ENCODE measurements at places on chromosomes 6 and 20. TPM values are rescaled to one million over a fixed set of nuclear protein-coding genes. Genes with fewer than 3 reads are reported as not detected.

ZC2HC1B gene
- not detected for total RNA-seq

IDH3B gene
- 153 TPM for total RNA-seq

GRCh38 chr20:36331209-36331608, 25.1 kb downstream of the DLGAP4 start:
- H3K27me3 ChIP-seq = no peaks in the 10 kb centered on the region
- H3K36me3 ChIP-seq = no peaks in the 10 kb centered on the region
- H3K4me3 ChIP-seq = no peak overlapping the region
- H3K27ac ChIP-seq = no peak overlapping the region
- H3K4me1 ChIP-seq = no peaks in the 10 kb centered on the region

DNA sequence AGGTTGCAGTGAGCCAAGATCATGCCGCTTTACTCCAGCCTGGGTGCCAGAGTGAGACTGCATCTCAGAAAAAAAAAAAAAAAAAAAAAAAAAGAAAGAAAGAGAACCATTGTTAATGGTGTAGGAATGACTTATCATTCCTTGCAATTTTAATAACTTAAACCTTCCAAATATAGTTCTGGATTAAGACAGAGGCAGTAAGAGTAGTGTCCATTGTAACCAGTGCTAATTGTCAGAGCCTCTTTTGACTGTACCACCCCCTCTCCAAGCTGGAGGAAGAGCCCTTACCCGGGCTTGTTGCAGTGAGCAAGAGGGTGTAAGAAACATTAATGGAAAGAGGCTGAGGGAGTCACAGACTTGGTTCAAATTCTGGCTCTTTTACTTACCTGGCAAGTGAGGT, 53.8 kb downstream of the SASH1 start:
- no peak overlapping the region for H3K27ac ChIP-seq
- no peaks in the 10 kb centered on the region for H3K36me3 ChIP-seq
- H3K27me3 ChIP-seq = no peaks in the 10 kb centered on the region
- no peaks in the 10 kb centered on the region for H3K4me1 ChIP-seq
- no peak overlapping the region for H3K4me3 ChIP-seq

HLA-DPA1 gene
- total RNA-seq = 73.5 TPM

DNA sequence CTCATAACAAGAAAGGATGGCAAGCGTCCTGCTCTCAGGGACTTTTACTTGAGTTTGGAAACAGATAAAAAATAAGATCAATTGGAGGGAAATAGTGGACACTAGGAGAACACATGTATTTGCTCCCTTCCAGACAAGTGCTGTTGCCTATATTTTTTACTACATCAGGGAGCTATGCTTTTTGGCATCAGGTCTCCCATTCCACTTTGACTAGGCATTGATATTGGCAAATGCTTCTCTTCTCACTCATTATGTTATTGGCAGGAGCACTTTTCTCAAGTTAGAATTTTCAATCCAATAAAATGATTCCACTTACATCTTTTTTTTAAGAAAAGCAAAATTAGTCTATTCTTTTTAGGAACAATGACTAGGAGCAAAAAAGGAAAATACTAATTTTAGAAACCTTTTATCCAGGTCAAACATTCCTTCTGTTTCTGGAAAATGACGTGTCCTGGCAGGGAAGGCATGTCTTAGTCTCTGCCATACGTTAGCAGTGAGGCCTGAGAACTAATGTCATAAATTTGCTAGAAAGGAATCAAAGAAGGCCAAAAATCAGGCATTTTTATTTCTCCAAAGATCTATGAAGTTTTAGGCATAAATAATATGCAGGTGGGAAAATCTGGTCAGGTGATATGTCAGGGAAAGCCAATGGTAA, 21.4 kb downstream of the BCAS1 start:
- no peaks in the 10 kb centered on the region for H3K4me1 ChIP-seq
- no peak overlapping the region for H3K27ac ChIP-seq
- H3K4me3 ChIP-seq = no peak overlapping the region
- no peaks in the 10 kb centered on the region for H3K36me3 ChIP-seq
- H3K27me3 ChIP-seq = no peaks in the 10 kb centered on the region

- peaks cover 10% of the 10 kb centered on the region for H3K4me1 ChIP-seq
- no peak for DNase-seq
- H3K27me3 ChIP-seq = no peaks in the 10 kb centered on the region
- H3K4me3 ChIP-seq = no peak overlapping the region
- peaks cover 13% of the 10 kb centered on the region for H3K36me3 ChIP-seq
Observed at GRCh38 chr6:36871686-36872085, 2.9 kb downstream of the PPIL1 start.

GRCh38 chr6:38064431-38064830, 244.9 kb downstream of the ZFAND3 start:
- no peak for DNase-seq
- no peak overlapping the region for H3K4me3 ChIP-seq
- no peaks in the 10 kb centered on the region for H3K4me1 ChIP-seq

DNA sequence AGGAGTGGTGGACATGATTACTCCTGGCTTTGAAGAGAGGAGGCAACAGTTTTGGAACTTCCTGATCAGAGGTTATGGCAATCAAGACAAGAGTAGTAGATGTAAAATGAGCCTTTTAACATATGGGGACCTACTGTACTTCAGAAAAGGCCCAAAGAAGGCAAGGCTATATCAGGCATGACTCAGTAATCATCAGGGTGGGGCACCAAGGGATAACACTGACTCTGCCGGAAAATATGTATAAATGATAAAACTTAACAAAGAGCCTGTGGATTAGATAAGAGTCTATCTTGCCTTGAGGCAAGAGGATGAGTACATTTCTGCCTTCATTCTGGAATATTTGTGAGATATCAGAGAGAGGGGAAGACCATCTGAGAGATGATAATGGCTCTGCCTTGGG, 1389.9 kb upstream of the MAP3K7 start:
- no peaks in the 10 kb centered on the region for H3K27me3 ChIP-seq
- H3K27ac ChIP-seq = no peak overlapping the region
- H3K36me3 ChIP-seq = no peaks in the 10 kb centered on the region
- no peak overlapping the region for H3K4me3 ChIP-seq
- no peaks in the 10 kb centered on the region for H3K4me1 ChIP-seq

- no peaks in the 10 kb centered on the region for H3K27me3 ChIP-seq
- H3K36me3 ChIP-seq = no peaks in the 10 kb centered on the region
- peaks cover 19% of the 10 kb centered on the region for H3K4me1 ChIP-seq
- H3K27ac ChIP-seq = peak overlapping the region; percentile 92
- no peak for DNase-seq
Observed at GRCh38 chr6:26053992-26054780, 33.0 kb upstream of the HFE start.

- H3K36me3 ChIP-seq = no peaks in the 10 kb centered on the region
- H3K27ac ChIP-seq = no peak overlapping the region
- no peak overlapping the region for H3K4me3 ChIP-seq
Observed at GRCh38 chr6:6878887-6879585, 228.7 kb upstream of the RREB1 start.

GRCh38 chr20:46979603-46980241, 85.1 kb downstream of the EYA2 start:
- H3K4me1 ChIP-seq = no peaks in the 10 kb centered on the region
- H3K27ac ChIP-seq = no peak overlapping the region
- DNase-seq = no peak
- H3K27me3 ChIP-seq = no peaks in the 10 kb centered on the region
- no peaks in the 10 kb centered on the region for H3K36me3 ChIP-seq
- H3K4me3 ChIP-seq = no peak overlapping the region

DNA sequence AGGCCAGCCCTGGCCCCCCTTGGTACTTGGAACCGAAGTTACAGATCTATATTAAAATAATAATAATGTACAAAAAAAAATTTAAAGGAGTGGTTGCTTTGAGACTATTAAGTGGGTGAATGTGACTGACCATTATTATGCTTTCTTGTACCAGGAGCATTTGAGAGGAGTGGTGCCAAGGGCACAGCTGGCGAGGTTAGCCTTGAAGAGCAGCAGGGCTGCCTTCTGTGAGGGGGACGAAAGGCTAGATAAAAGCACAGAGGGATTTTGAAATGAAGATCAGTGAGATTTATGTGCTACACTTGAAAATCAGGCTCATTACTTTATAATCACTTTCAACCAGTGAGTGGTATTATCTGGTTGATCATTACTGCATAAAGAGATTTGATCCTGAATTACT, 48.6 kb downstream of the FIG4 start:
- H3K36me3 ChIP-seq = peaks cover 48% of the 10 kb centered on the region
- no peaks in the 10 kb centered on the region for H3K27me3 ChIP-seq
- no peaks in the 10 kb centered on the region for H3K4me1 ChIP-seq
- H3K4me3 ChIP-seq = no peak overlapping the region

DACT2 gene
- not detected for total RNA-seq

DNA sequence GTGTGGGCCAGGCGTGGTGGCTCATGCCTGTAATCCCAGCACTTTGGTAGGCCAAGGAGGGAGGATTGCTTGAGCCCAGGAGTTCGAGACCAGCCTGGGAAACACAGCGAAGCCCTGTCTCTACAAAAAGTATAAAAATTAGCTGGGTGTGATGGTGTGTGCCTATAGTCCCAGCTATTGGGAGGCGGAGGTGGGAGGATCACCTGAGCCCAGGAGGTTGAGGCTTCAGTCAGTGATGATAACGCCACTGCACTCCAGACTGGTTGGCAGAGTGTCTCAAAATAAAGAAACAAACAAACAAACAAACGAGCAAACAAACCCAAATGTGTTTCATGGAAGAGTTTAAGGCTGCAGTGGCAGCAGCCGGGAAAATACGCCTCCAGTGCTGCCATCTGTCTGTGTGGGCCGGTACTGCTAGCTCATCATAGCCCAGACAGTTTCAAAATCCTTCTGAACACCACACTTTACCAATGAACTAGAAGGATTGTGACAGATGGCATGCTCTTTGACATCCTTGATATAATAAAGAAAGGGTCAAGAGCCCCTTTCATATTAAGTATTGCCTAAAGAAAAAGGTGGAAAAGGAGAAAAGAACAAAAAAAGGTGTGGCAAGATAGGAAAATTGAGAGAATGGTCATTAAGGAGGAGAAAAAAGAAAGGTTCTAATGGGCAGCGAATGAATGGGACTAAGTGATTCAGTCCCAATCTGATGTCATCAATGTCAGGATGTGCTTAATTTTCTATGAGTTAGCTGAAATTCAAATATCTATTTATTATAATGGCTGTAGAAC, 298.6 kb downstream of the SYNE1 start:
- H3K27me3 ChIP-seq = no peaks in the 10 kb centered on the region
- DNase-seq = peak; percentile 78
- H3K4me3 ChIP-seq = no peak overlapping the region
- no peaks in the 10 kb centered on the region for H3K4me1 ChIP-seq
- H3K27ac ChIP-seq = no peak overlapping the region

GRCh38 chr6:127811900-127812570, 88.8 kb downstream of the THEMIS start:
- H3K27me3 ChIP-seq = no peaks in the 10 kb centered on the region
- peak; percentile 25 for DNase-seq
- no peaks in the 10 kb centered on the region for H3K4me1 ChIP-seq
- no peak overlapping the region for H3K4me3 ChIP-seq
- no peak overlapping the region for H3K27ac ChIP-seq

AVP gene
- not detected for total RNA-seq

- no peaks in the 10 kb centered on the region for H3K27me3 ChIP-seq
- no peak overlapping the region for H3K27ac ChIP-seq
- H3K36me3 ChIP-seq = no peaks in the 10 kb centered on the region
- DNase-seq = no peak
Observed at GRCh38 chr6:23414051-23414445, 712.0 kb upstream of the NRSN1 start.

- no peaks in the 10 kb centered on the region for H3K27me3 ChIP-seq
Observed at GRCh38 chr20:45867819-45868176, 10.4 kb downstream of the ZSWIM3 start.

DNA sequence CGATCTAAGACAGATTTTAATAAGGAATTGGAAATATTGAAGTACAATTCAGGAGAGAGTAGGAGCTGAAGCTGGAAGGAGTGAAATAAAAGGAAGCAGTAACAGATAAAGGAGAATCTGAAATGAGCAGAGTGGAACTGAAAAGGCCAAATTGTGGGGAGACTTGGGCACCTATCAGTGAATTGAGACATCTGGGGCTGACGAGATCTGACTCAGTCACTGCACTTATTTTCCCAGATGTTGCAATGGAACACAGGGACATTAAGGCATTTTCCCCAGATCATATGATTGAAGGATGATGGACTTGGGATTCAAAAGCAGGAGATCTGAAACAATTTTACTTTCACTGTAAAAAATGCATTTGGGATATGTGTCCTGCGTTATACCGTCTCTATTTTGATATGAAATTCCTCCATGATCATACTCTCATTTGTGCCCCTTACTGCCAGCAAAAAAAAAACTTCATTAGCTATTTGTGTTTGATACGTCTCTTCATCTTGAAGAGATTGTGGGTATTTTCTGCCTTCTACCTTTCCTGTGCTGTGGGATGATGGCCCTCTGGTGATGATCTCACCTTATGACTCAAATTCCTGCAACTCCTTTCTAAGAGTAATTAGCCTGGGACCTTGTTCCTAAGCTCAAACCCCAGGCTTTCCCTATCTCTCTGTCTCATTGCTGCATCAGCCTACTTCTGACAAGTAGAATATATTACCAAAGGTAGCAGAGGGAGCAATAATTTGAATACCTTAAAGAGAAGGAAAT, 278.5 kb upstream of the MAN1A1 start:
- no peaks in the 10 kb centered on the region for H3K4me1 ChIP-seq
- H3K36me3 ChIP-seq = no peaks in the 10 kb centered on the region
- H3K27ac ChIP-seq = no peak overlapping the region
- H3K27me3 ChIP-seq = no peaks in the 10 kb centered on the region

- H3K4me1 ChIP-seq = peaks cover 58% of the 10 kb centered on the region
- H3K4me3 ChIP-seq = no peak overlapping the region
- no peak overlapping the region for H3K27ac ChIP-seq
- H3K36me3 ChIP-seq = no peaks in the 10 kb centered on the region
Observed at GRCh38 chr6:42378536-42378935, 73.2 kb downstream of the TRERF1 start.

- no peak overlapping the region for H3K27ac ChIP-seq
- no peaks in the 10 kb centered on the region for H3K27me3 ChIP-seq
- H3K36me3 ChIP-seq = no peaks in the 10 kb centered on the region
- no peak for DNase-seq
- no peaks in the 10 kb centered on the region for H3K4me1 ChIP-seq
Observed at GRCh38 chr6:120077489-120077888, 727.9 kb upstream of the MAN1A1 start.
